Activated T-cell treated with anti-CD3 and anti-CD28 coated beads, Interleukin-2, amount 50 U/mL, for 1 hour (primary cell): ENCODE measurements at places on chromosomes 1 and 21.

DNA sequence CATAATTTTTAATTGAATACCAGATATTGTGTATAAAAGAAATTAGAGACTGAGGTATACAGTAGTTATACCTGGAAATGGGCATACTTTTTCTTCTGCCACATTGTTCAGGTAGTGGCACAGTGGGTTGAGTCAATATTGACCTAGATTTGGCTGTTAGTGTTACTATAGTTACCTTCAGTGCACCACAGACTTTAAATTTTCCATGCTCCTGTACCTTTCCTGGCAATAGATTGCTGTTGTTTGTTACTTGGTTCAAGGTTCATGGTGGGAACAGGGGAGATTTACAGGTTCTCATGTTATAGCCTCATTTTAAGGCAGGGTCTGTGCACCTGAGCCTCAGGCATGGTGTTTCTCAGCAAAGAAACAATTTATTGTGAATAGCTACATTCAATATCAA is 218.7 kb downstream of the LBR start:
- DNase-seq, result no peak

GRCh38 chr1:17516303-17517214 is 22.9 kb upstream of the ARHGEF10L start:
- no peak for DNase-seq

DNA sequence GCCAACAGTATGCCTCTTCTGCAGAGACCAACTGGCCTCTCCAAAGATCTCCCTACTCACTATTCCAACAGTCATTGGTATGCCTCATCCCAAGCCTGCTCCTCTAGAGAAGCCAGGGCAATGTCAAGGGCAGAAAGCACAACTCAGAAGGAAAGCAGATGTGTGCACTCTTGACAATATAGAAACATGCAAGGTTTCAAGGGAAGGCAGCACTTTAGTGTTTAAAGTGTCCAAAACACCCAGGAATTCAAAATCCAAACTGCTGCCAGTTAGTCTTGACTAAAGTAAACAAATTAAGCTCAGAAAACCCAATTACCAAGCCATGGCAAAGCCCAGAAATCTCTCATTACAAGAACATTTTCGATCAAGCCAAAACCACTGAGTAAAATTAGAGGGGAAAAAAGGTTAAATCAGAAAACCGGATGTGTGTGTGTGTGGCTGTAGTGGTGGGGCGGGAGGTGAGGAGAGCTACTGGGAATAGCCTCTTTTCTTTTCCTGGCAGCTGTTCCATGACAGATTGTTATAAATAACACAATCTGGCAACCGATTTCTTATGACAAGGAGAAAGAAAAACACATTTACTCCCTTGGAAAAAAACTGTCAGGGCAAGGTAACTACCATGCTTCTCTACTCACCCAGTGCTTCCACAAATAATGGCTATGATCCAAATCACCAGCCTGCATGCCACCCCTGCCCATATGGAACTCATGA is 39.2 kb downstream of the EIF2B3 start:
- DNase-seq, result no peak

GRCh38 chr1:37901191-37901892 is 42.0 kb upstream of the MTF1 start:
- DNase-seq, result no peak

DNA sequence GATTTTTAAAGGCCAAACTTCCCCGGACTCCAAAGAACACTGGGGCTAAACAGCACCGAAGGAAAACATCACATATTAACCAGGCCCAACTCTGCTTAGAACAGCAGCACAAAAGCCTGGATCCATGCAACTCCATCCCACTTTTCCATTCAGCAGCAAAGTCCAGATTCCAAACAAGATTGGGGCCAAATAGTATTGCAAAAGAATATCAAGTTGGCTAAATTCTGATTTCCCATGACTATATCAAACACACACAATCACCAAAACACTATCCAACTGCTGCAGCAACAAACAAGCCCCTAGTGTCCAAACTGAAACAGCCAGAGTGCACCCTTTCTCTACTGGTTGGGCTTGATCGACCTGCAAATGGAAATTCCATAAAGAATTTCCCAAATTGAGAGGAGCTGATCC is 19.4 kb upstream of the TMEM125 start:
- no peak for DNase-seq

DNA sequence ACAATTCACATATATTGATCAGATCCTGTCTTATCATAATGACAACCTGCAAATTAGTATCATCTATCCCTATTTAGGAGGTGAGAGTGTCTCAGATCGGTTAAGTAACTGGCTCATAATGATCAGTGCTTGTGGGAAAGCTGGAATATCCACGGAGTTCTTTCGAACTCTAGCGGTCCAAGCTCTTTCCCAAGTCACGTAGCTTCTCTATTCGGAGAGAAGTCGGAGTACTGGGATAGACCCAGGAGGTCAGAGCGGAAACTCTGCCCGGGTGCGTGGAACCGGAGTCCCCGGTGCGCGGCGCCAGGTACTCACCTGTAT is 339 bp downstream of the PTGS2 start:
- DNase-seq, result no peak

DNA sequence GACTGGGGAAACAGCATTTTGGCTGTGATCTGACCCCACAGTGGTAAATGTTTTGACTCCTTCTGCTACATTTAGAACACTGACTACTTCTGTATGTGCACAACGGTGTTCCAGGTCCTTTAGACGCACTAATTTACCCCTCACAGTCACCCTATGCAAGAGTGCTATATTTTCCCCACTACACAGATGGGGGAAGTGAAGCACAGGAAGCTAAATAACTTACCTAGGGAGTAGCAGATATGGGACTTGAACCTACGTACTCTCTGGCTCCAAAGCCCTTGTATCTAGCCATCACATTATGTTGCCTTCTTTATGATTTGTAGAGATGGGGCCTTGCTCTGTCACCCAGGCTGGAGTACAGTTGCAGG is 49.3 kb downstream of the GADD45A start:
- no peak for DNase-seq
